ENCODE measurements at places on chromosomes 4 and X.

DNA sequence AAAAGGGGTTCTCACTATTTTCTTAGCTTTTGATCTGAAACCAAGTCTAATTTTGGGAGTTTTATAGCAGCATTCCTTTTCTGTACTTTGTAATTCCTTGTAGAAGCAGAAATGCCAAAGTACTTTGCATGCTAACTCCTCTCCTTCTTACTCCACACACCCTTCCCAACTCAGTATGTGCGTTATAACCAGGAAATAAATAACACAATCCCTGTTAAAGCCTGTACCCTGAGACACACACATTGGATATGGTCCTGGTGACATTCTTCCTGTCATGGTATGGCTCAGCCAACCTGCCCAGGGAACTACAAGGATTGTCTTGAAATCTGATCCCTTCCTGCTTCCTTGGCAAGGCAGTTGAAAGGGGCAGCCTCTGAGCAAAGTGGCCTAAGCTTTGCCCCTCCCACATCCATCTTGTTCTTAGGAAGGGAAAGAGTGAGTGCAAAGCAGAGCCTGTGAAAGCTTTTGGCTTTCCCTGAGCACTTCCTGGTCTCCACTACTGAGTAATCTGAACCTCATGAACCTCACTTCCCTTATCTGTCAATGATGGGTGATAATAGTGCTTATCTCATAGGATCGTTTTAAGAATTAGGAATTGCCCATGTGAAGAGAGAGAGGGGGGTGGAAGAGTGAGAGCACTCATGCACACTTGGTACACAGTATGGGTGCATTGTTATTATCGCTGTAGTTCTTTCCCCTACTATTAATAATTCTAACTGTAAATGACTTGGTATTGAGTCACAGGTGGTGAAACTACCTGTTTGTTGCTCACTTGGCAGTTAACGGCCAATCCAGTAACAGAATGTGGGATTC, 109.3 kb downstream of the AFF2 start:
- DNase-seq = no peak

GRCh38 chrX:105120463-105120862, 100.0 kb downstream of the TEX13A start:
- DNase-seq = no peak

GRCh38 chr4:159105761-159106243, 2.9 kb downstream of the RAPGEF2 start:
- peak; percentile 66 for DNase-seq

DNA sequence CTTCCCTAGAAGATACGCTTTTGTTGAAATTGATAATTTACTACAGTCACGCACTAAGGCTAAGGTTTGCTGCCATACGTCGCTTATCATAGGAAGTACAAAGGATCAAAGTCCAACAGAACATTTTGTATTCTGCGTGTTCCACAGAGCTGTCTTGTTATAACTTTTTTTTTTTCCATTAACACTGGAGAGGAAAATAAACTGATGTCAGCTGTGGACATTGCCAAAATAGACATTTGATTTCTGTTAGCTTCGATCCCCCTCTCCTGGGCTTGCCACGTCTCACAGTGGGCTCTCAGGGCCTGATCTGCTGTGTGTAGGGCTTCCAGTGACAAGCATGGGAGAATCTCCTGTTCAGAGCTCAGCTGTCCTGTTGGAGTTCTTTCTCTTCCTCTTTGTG, 93.3 kb downstream of the SPATA18 start:
- DNase-seq = no peak

GRCh38 chrX:85928606-85929005, 118.8 kb downstream of the CHM start:
- no peak for DNase-seq

- DNase-seq = peak; percentile 84
These were observed 63.6 kb downstream of the PALLD start for GRCh38 chr4:168560184-168561180.

GRCh38 chr4:83082777-83083176, 31.8 kb downstream of the PLAC8 start:
- DNase-seq = no peak

All from choroid plexus epithelial cell (primary cell).